Colonic mucosa (tissue), 4 donors: ENCODE measurements at places on chromosomes 5 and 9. TPM values are rescaled to one million over a fixed set of nuclear protein-coding genes. Genes with fewer than 3 reads are reported as not detected.

DNA sequence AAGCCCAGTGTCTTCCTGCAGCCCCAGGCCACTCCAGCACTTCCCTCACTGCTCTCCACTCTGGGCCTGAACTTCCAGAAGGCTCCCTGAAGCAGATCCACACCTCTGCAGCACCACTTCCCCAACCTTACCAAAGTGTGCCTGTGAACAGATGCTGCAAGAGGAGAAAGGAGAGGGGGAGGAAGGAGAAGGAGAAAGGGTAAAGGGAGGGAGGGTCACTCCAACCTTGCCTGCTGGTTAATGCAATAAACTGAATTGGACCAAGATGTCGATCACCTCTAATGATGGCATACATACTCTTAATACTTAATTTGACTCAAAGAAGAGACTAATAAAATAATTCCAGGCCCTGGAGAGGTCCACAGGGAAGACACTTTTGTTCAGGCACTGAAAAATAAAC lies 77.2 kb upstream of the RAI14 start:
- DNase-seq: no peak

- no peak for DNase-seq
These were observed 275.3 kb upstream of the IL12B start for GRCh38 chr5:159605585-159605984.

Gene POLR3G
- 1.7 TPM for total RNA-seq

Gene TRIM14
- 44.6 TPM for total RNA-seq

- peak; percentile 69 for DNase-seq
These were observed 57.7 kb downstream of the DUSP1 start for GRCh38 chr5:172713113-172713808.
